Osteocyte (in vitro differentiated cells): ENCODE measurements at places on chromosomes 3 and 15.

GRCh38 chr15:76065245-76065644 is 5.5 kb downstream of the TMEM266 start:
- peaks cover 79% of the 10 kb centered on the region for H3K27me3 ChIP-seq
- H3K4me3 ChIP-seq, result no peak overlapping the region
- no peak for DNase-seq
- H3K4me1 ChIP-seq, result no peaks in the 10 kb centered on the region
- H3K36me3 ChIP-seq, result no peaks in the 10 kb centered on the region
- H3K27ac ChIP-seq, result no peak overlapping the region

DNA sequence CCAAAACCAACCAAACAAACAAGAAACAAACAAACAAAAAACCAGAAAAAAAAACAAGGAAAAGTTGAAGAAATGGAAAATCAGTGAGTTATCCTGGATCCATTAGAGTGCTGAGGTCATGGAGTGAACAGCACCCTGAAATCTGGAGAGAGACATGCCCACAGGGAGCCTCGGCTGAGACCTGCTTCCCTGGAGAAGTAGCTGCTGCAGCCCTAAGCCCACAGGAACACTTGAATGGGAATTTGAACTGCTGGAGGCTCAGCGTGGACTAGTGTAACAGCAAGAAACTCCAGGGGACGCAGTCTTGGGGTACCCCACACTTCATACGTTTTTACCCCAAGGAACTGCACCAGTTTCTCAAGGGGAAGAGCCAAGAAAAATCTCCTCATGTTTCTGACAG is 144.1 kb upstream of the UBE3A start:
- DNase-seq, result no peak
- H3K4me1 ChIP-seq, result no peaks in the 10 kb centered on the region
- H3K27ac ChIP-seq, result no peak overlapping the region
- peaks cover 10% of the 10 kb centered on the region for H3K27me3 ChIP-seq
- H3K4me3 ChIP-seq, result no peak overlapping the region

DNA sequence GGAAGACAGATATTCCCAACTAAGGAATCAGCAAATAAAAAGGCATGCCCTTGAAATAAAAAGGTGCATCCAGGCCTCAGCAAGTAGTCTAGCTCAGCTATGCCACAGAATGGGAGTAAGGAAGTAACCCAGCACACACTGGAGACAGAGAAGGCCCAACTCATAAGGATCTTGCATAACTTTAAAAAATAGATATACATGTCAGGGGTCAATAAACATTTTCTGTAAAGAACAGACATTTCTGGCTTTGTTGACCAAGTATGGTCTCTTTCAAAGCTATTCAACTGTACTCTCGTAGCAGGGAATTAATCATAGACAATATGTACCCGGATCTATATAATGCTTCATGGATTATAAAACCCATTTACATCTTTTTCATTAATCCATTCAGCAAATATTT is 449.3 kb downstream of the TAFA4 start:
- H3K27me3 ChIP-seq, result no peaks in the 10 kb centered on the region
- H3K27ac ChIP-seq, result no peak overlapping the region
- no peak overlapping the region for H3K4me3 ChIP-seq
- no peaks in the 10 kb centered on the region for H3K36me3 ChIP-seq
- no peak for DNase-seq
- no peaks in the 10 kb centered on the region for H3K4me1 ChIP-seq

DNA sequence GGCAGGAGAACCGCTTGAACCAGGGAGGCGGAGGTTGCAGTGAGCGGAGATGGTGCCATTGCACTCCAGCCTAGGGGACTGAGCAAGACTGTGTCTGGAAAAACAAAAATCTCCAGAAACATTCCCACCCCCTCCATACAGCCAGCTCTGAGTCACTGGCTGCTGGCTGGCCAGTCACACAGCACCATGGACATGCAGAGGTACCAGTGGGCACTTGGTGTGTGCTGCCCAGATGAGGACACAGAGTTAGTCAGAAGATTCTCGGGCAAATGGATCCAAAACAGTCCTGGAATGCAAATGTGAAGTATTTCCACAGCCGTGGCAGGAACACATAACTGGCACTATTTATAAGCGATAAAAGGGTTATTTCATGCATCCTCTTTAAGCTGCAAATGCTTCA is 44.6 kb downstream of the BDH1 start:
- peaks cover 17% of the 10 kb centered on the region for H3K4me1 ChIP-seq
- no peak for DNase-seq
- peak overlapping the region; percentile 18 for H3K27ac ChIP-seq
- H3K4me3 ChIP-seq, result no peak overlapping the region
- H3K27me3 ChIP-seq, result no peaks in the 10 kb centered on the region
- H3K36me3 ChIP-seq, result no peaks in the 10 kb centered on the region

- H3K27ac ChIP-seq, result peak overlapping the region; percentile 74
- no peaks in the 10 kb centered on the region for H3K27me3 ChIP-seq
- no peaks in the 10 kb centered on the region for H3K36me3 ChIP-seq
- no peak overlapping the region for H3K4me3 ChIP-seq
- peaks cover 66% of the 10 kb centered on the region for H3K4me1 ChIP-seq
These were observed 110.1 kb upstream of the TPM1 start for GRCh38 chr15:62932436-62932835.

GRCh38 chr3:118055381-118055780 is 979.3 kb downstream of the IGSF11 start:
- no peak for DNase-seq
- H3K4me1 ChIP-seq, result no peaks in the 10 kb centered on the region
- no peaks in the 10 kb centered on the region for H3K36me3 ChIP-seq
- H3K27ac ChIP-seq, result no peak overlapping the region

DNA sequence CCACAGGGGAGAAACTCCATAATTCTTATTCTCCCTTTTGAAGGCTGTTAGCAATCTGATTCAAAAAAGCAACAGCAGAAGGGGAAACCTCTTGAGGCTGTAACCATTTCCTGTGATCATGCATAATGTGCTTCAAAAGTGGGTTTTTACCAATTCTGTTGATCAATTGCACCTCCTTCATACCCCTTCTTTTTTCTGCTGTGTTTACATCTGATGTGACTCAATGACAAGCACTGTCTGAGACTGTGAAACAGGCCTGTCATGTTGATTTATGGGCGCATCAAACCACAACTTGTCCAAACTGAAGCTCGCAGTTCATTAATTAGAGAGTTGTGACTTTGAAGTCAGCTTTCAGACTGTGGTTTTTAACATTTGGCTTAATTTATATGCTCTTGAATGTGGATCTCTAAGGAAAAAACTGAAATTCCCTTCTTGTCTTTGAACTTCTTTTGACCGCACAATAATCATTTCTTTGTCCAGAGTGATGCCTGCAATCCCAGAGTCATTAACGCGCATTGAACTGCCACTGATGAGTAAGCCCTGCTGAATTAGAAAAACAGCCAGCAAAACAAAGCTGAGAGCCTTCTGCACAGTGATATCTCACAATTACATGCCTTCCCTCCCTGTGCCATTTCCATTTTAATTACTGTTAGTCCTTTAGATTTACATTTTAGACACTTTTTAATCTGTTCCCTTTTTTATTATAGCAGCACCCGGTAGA is 532.8 kb downstream of the FOXP1 start:
- H3K27me3 ChIP-seq, result no peaks in the 10 kb centered on the region
- no peak for DNase-seq
- peaks cover 98% of the 10 kb centered on the region for H3K4me1 ChIP-seq
- peak overlapping the region; percentile 89 for H3K27ac ChIP-seq
- H3K4me3 ChIP-seq, result peak overlapping the region; percentile 26

GRCh38 chr3:80040067-80040466 is 272.3 kb upstream of the ROBO1 start:
- no peaks in the 10 kb centered on the region for H3K4me1 ChIP-seq
- no peaks in the 10 kb centered on the region for H3K36me3 ChIP-seq
- H3K27me3 ChIP-seq, result no peaks in the 10 kb centered on the region
- DNase-seq, result no peak
- H3K27ac ChIP-seq, result no peak overlapping the region

DNA sequence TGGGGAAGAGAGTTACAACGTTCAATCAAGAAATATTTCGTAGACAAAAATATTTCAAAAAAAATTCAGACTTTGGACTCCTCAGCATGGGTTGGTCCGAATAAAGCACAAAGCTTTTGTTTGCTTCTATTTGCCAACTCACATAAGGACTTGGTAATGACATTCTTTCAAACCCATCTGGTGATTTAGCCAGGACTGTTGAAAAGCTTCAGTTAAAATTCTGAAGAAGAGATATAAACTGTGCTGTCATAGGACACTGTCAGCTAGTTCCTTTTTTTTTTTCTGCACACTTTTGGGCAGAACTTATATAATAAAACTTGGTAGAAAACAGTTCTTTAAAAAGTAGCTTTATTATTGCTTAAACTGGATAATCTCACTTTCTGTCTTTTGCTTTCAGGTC is 660.8 kb upstream of the SGO1 start:
- no peaks in the 10 kb centered on the region for H3K4me1 ChIP-seq
- DNase-seq, result no peak
- no peak overlapping the region for H3K4me3 ChIP-seq
- H3K27me3 ChIP-seq, result no peaks in the 10 kb centered on the region
- H3K36me3 ChIP-seq, result no peaks in the 10 kb centered on the region
- no peak overlapping the region for H3K27ac ChIP-seq

- H3K36me3 ChIP-seq, result no peaks in the 10 kb centered on the region
- no peak for DNase-seq
- H3K4me3 ChIP-seq, result no peak overlapping the region
- peaks cover 26% of the 10 kb centered on the region for H3K27me3 ChIP-seq
- no peaks in the 10 kb centered on the region for H3K4me1 ChIP-seq
These were observed 3.6 kb downstream of the ADAMTSL3 start for GRCh38 chr15:83657549-83657948.

GRCh38 chr3:156761007-156761406 is 65.1 kb upstream of the LEKR1 start:
- H3K4me1 ChIP-seq, result peaks cover 57% of the 10 kb centered on the region
- H3K27me3 ChIP-seq, result no peaks in the 10 kb centered on the region

DNA sequence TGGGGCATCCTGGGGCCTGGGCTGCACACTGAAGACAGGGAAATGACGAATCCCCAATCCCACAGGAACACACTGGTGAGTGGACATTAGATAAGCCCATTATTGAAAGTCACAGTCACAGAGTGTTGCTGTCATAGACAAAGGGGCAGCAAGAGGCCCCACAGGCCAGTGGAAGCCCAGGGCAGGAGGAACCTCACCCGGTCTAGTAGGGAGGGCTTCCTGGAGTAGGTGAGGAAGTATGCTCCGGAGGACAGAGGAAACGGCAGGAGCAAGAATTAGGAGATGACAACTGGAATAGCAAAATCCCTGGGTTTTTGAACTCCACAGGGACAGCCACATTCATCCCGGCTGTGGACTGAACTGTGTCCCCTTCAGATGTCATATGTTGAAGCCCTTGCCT is 101.2 kb downstream of the TPRA1 start:
- H3K4me3 ChIP-seq, result no peak overlapping the region
- no peaks in the 10 kb centered on the region for H3K36me3 ChIP-seq
- H3K4me1 ChIP-seq, result no peaks in the 10 kb centered on the region
- DNase-seq, result peak; percentile 40

DNA sequence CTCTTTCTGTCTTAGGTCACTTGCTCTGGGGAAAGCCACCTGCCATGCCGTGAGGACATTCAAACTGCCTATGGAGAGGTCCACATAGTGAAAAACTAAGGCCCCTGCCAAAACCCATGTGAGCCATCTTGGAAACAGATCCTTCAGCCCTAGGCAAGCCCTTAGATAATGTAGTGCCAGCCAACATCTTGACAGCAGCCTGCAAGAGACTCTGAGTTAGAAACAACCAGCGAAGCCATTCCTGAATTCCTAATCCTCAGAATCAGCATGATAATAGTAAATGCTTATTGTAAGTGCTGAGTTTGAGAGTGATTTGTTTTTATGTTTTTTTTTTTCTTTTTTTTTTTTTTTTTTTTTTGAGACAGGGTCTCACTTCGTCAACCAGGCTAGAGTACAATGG is 40.6 kb downstream of the LEO1 start:
- H3K27ac ChIP-seq, result no peak overlapping the region
- no peak overlapping the region for H3K4me3 ChIP-seq
- no peaks in the 10 kb centered on the region for H3K27me3 ChIP-seq
- no peaks in the 10 kb centered on the region for H3K4me1 ChIP-seq
- peaks cover 18% of the 10 kb centered on the region for H3K36me3 ChIP-seq

DNA sequence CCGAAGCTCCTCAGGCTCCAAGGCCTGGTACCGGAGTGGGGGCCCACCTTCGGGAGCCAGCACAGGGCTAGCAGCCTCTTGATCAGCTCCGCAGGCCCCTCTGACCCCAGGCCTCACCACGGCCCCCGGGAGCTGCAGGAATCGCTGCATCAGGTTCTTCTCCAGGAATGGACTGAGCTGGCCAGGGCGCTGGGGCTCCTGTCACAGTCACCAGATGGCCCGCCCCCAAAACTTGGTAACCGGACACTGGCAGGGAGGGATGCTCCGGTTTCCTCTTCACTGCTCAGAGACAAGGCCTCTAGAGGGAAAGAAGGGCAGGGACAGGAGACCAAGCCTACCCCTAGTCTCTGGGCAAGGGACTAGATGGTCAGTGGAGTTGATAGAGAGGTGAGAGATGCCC is 9.9 kb downstream of the AP3B2 start:
- DNase-seq, result no peak
- no peaks in the 10 kb centered on the region for H3K27me3 ChIP-seq
- H3K27ac ChIP-seq, result no peak overlapping the region
- no peak overlapping the region for H3K4me3 ChIP-seq
- no peaks in the 10 kb centered on the region for H3K36me3 ChIP-seq

GRCh38 chr15:78629716-78630065 is 8.9 kb upstream of the CHRNA3 start:
- H3K36me3 ChIP-seq, result peaks cover 2% of the 10 kb centered on the region
- H3K27me3 ChIP-seq, result peaks cover 59% of the 10 kb centered on the region

DNA sequence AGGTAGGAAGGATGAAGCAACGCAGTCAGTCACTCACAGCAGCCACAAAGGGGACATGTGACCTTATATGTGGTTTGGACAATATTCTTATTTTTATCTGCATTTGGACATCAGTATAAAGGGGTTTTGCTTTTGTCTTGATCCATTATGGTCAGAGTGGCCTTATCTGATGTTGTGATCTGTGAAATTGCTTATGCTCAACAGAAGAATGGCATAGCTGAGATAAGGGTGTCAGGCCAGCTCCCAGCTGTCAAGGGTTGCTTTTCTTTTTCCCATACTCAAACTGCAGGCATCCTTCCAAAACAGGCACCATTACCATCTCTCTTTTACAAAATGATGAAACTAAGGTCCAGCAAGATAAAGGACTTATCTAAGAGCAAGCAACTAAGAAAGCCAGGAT is 28.1 kb downstream of the DCLK3 start:
- no peak overlapping the region for H3K27ac ChIP-seq
- no peak for DNase-seq
- no peak overlapping the region for H3K4me3 ChIP-seq
- H3K27me3 ChIP-seq, result peaks cover 25% of the 10 kb centered on the region
- no peaks in the 10 kb centered on the region for H3K36me3 ChIP-seq

DNA sequence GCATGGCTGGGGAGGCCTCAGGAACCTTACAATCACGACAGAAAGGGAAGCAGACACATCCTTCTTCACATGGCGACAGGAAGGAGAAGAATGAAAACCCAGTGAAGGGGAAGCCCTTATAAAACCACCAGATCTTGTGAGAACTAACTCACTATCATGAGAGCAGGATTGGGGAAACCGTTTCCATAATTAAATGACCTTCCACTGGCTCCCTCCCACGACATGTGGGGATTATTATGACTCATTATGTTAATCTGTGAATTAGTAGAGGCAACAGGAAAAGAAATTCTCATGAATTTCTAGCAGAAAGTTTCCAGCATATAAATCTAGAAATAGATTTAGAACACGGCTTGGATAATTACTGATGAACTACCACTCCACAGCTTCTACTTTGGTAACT is 937.3 kb downstream of the ROBO1 start:
- H3K27me3 ChIP-seq, result no peaks in the 10 kb centered on the region

GRCh38 chr15:52095597-52096262 is 16.8 kb downstream of the BCL2L10 start:
- peak overlapping the region; percentile 76 for H3K27ac ChIP-seq
- H3K36me3 ChIP-seq, result no peaks in the 10 kb centered on the region
- DNase-seq, result no peak
- no peaks in the 10 kb centered on the region for H3K27me3 ChIP-seq
- no peak overlapping the region for H3K4me3 ChIP-seq
